Pericardium fibroblast (primary cell): ENCODE measurements at places on chromosomes 12 and 14. TPM values are rescaled to one million over a fixed set of nuclear protein-coding genes. Genes with fewer than 3 reads are reported as not detected.

Gene C12orf56
- not detected in 2 replicates for total RNA-seq

Gene CELA1
- total RNA-seq: not detected in 2 replicates

Gene SLC6A12
- total RNA-seq: not detected in 2 replicates

Gene PKP2
- 12.9 and 21.1 TPM in 2 replicates for total RNA-seq

Gene APOF
- not detected in 2 replicates for total RNA-seq
